ENCODE measurements at places on chromosomes 16 and 17. TPM values are rescaled to one million over a fixed set of nuclear protein-coding genes. Genes with fewer than 3 reads are reported as not detected.

DNA sequence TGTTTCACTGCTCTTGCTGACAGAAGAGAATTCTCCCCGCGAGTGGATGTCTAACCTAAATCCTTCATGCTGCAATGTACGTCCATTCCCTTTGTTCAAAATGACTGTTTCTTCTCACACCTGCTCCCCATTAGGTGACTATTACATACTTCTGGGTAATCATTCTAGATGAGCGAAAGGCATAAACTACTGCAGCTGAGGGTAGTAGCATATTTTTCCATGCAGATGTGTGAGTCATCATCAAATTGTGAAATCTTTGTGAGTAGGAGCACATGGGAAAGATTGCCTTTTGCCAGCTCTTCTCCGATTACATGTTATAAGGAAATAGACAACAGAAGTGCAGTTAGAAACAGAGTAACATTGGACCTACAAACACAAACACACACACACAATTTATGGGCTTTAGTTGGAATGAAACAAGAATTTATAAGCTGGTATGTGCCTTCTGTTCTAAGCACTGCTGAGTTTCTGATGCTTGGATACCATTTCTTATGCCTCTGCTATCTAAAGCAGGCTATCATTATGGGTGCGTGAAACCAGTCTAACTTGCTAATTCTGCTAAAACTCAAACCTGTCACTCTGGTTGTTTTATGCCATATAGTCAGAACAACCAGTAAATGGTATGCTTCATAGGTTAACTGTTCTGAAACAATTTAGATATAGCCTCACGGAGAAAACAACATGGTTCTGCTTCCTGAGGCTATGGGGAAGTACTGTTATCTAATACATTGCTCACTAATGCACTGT, 346.9 kb upstream of the PSMD7 start:
- peak; percentile 60 for DNase-seq

GRCh38 chr17:55394357-55395021, 27.1 kb downstream of the MMD start:
- DNase-seq: no peak

- no peak for DNase-seq
Measured at GRCh38 chr17:14448818-14449217, 147.9 kb downstream of the HS3ST3B1 start.

- DNase-seq: no peak
Measured at GRCh38 chr16:23842137-23842600, 6.4 kb downstream of the PRKCB start.

DNA sequence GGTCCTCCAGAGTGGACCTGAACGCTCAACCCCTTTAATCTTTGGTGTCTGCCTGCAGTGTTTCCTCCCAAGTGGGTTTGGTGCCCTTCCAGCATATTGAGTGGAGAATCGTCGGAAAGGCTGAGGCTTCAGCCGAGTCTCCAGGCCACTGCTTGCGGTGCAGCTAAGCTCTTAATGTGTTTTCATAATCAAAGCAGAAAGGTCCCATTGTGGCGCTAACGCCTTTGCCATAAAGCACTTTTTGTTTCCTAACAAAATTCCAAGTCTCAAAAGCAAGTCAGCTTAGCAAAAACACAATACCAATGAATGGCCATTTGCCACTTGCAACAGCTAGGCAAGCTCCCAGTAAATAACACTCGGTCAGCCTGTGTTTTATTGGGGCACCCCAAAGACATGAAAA, 57.6 kb downstream of the KSR1 start:
- no peak for DNase-seq

GRCh38 chr16:82738699-82739098, 111.9 kb downstream of the CDH13 start:
- DNase-seq: peak; percentile 4

CCL15 gene
- total RNA-seq: not detected

DNA sequence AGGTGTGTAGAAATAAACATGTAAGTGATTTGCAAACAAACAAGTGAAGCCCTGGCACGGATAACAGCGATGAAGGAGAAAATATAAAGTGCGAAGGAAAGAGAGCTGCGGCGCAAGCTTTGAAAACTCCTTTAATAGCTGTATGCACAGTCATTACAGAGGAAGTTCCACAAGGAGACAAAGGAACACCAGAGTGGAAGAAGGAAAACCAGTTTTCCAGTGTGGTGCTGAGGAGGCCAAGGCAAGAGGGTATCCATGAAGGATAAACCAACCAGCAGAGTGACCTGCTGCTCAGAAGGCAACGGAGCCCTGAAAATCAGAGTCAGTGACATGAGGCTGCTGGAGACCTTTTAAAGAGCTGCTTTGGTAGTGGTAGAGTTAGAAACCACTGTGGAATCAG, 24.4 kb downstream of the METTL16 start:
- DNase-seq: peak; percentile 24

Measured in PC-3 (cell line).